ENCODE measurements at places on chromosomes 11 and 22. TPM values are rescaled to one million over a fixed set of nuclear protein-coding genes. Genes with fewer than 3 reads are reported as not detected.
A peak's percentile ranks its signal among the peaks of the same experiment; 100 is the strongest.

Gene CARD10
- total RNA-seq = 8.4 TPM

Gene CELSR1
- 110 TPM for total RNA-seq

Gene C1QTNF5
- 57.2 TPM for total RNA-seq

DNA sequence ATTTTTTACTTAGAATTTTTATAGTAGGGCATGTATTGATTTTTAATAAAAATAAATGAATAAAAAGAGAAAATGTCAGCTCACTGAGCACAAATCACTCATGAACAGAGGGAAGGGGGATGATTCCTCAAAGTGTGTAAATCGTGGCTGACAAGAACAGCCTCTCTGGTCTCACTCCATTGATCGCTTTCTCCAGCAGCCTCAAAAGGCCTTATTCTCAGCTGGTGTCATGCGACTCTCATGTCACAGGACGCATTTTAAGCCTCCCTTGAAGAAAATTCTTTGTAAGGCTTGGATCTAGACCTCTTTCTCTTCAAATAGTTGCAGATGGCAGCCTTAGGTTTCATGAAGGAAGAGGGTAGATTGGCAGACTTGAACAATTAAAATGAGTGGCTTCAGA lies 33.9 kb upstream of the SLC5A12 start:
- H3K27me3 ChIP-seq = no peaks in the 10 kb centered on the region
- no peak overlapping the region for H3K27ac ChIP-seq
- no peak for DNase-seq

DNA sequence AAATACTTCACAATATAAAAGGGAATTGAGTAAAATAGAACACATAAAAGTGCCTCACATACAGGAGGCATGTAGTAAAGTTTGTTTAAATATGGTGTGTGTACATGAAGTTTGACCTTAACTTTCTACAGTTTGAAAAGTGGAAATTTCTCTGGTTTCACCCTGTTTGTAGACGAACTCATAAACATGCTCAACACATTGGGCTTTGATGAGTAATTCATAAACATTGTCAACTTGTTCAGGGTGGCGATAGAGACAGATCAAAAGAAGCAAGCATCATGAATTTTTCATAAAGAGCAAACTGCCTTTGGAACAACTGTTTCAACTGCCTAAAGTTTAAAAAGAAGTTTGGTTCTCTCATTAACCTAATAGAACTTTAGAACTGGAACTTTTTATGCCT lies 9.1 kb downstream of the SLN start:
- no peak overlapping the region for H3K27ac ChIP-seq
- H3K27me3 ChIP-seq = no peaks in the 10 kb centered on the region
- no peaks in the 10 kb centered on the region for H3K4me1 ChIP-seq
- no peaks in the 10 kb centered on the region for H3K36me3 ChIP-seq

GRCh38 chr11:33898957-33899356 lies 7.1 kb upstream of the LMO2 start:
- H3K4me3 ChIP-seq = no peak overlapping the region
- H3K36me3 ChIP-seq = no peaks in the 10 kb centered on the region
- peaks cover 53% of the 10 kb centered on the region for H3K4me1 ChIP-seq
- no peak for DNase-seq
- H3K27ac ChIP-seq = peak overlapping the region; percentile 36

DNA sequence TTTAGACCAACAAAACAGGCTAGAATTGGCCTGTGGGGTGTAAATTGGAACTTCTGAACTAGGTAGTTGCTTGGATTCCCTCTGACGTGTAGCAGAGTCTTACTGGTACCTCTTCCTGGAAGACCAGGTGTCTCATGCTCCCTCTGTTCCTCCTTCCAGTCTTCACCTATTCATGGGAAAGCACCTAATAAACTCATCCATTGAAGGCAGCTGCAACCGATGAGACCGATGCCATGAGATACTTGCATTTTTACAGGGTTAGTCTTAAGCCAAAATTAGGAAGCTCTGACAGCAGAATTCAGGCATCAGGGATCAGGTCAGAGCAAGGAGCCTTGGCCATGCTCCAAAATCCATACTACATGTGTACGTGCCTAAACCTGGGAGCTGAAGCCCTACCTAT lies 13.2 kb upstream of the HEPHL1 start:
- no peak overlapping the region for H3K4me3 ChIP-seq
- H3K27ac ChIP-seq = no peak overlapping the region
- no peaks in the 10 kb centered on the region for H3K36me3 ChIP-seq
- no peak for DNase-seq
- H3K27me3 ChIP-seq = no peaks in the 10 kb centered on the region
- H3K4me1 ChIP-seq = no peaks in the 10 kb centered on the region

All from upper lobe of left lung (tissue), 6 donors.